ENCODE measurements at places on chromosomes 1 and 21.

DNA sequence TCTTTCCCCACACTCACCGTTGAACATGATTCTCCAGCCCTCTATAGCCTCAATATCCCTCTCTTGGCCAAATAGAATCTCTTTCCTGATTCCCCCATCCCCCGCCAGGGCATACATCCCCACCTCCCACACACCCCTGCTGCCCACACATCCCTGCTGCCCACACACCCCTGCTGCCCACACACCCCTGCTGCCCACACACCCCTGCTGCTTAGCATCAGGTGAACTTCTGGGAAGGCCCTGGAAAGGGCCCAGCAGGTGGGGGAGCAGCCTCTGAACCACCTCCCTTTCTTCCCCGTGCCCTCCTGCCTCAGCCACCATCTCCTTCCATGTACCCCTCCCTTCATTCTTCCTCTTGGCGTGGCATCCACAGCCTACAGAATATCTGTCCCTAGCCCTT, 15.9 kb upstream of the IFNLR1 start:
- DNase-seq = no peak

DNA sequence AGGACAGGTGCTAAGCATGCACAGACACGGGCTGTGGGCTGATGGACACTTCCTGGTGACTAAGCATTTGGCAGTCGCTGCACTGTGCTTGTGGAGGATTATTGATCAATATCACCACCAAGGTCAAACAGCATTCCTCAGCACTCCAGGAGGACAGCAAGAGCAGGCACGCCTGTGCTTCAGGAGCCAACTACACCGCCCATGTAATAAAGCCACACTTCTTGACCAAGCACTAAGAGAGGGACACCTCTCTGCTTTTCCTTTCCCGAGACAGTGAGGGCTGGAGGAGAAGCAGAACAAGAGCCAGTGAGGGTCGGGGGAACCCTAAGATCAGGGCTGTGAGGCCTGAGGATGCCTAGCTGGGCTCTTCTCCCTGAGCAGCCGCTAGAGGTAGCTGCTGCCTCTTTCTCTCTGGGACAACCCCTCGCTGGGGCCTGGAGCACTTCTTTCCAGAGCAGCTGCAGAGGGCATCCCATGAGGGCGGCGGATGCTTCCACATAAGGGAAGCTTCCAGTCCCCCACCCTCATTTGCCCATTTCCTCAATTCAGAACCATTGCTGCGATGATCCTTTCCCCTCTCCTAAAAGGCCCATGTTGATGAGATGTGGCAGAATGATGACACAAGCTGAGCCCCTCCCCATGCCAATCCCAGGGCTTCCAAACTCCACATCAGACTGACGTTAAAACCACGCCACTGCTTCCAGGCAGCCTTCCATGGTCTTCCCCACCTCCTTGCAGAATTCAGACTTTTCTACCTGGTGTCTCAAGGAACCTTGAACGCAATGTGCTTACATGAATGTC, 19.1 kb downstream of the RAB7B start:
- DNase-seq = peak; percentile 11

- DNase-seq = no peak
These were observed 159.8 kb upstream of the USP24 start for GRCh38 chr1:55374801-55375616.

- DNase-seq = no peak
These were observed 40.2 kb downstream of the LGR6 start for GRCh38 chr1:202233804-202234203.

DNA sequence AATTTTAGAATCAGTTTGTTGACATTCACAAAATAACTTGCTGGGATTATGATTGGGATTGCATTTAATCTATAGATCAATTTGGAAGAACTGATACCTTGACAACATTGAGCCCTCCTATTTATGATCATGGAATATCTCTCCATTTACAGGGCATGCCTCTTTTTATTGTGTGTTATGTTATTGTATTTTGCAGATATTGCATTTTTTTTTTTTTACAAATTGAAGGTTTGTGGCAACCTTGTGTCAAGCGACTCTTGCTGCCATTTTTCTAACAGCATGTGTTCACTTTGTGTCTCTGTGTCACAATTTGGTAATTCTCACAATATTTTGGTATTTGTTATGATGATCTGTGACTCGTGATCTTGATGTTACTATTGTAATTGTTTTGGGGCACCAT, 46.3 kb downstream of the EDARADD start:
- no peak for DNase-seq

Measured in stimulated activated CD4-positive, alpha-beta T cell treated with anti-CD3 and anti-CD28 coated beads, Interleukin-12 subunit alpha, Interleukin-12 subunit beta, amount 100 ng/mL, for 4 hours (primary cell).